Activated naive CD8-positive, alpha-beta T cell treated with anti-CD3 and anti-CD28 coated beads, Interleukin-2, amount 10 ng/mL, durations not matched to agents 7 days and 5 days (primary cell): ENCODE measurements at places on chromosomes 2 and 18. TPM values are rescaled to one million over a fixed set of nuclear protein-coding genes. Genes with fewer than 3 reads are reported as not detected.

HOXD12 gene
- not detected for total RNA-seq

LRRTM4 gene
- total RNA-seq, result not detected

MYOM1 gene
- total RNA-seq, result 2.7 TPM

GRB14 gene
- not detected for total RNA-seq

PRR30 gene
- total RNA-seq, result not detected

EFR3B gene
- total RNA-seq, result 0.11 TPM

PLEKHH2 gene
- total RNA-seq, result 1.2 TPM

GAREM2 gene
- 4.9 TPM for total RNA-seq

PSTPIP2 gene
- total RNA-seq, result 12.6 TPM

GRCh38 chr2:161147856-161148255 is 12.4 kb upstream of the TANK start:
- peaks cover 11% of the 10 kb centered on the region for H3K4me1 ChIP-seq
- no peaks in the 10 kb centered on the region for H3K27me3 ChIP-seq
- no peak for DNase-seq
- no peak overlapping the region for H3K27ac ChIP-seq
- peaks cover 80% of the 10 kb centered on the region for H3K36me3 ChIP-seq

- no peak overlapping the region for H3K27ac ChIP-seq
- no peaks in the 10 kb centered on the region for H3K4me1 ChIP-seq
- H3K36me3 ChIP-seq, result no peaks in the 10 kb centered on the region
- no peak for DNase-seq
Observed at GRCh38 chr2:156083763-156084493, 248.6 kb downstream of the NR4A2 start.

DNA sequence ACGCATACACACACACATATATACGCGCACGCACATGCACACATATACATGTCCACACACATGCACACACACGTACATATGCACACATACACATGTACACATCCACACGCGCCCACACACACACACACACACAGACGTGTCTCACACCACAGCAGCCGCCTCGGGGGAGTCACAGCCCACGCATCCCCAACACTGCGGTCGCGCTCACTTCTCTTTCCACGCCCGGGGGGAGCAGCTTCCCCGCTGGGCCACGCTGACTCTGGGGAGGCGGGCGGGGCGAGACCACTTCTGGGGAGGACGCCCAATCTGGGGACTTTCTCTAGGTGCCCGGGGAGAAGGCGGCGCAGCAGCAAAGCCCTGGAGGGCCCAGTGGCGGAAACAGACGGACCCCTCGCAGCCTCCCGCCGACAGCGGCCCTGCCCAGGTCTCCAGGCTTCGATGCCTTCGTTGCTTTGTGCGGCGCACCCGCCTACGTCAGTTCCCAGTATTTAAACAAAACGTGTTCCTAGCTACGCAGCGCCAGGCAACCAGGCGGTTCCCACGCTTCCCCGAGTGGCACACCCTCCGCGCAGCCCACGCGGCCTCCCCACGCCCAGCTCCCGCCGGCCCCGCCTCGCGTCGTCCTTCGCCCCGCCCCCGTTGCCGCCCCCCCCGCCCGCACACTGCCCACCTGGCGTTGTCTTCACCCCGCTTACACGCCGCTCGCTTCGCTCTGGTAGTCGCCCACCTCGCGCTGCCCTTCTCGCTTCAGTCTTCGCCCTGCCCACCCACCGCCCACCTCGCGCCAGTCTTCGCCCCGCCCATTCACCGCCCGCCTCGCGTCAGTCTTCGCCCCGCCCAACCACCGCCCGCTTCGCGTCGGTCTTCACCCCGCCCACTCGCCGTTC is 810 bp upstream of the RBFA start:
- H3K4me3 ChIP-seq, result peak overlapping the region; percentile 86
- peaks cover 18% of the 10 kb centered on the region for H3K4me1 ChIP-seq
- no peak for DNase-seq
- peak overlapping the region; percentile 89 for H3K27ac ChIP-seq

GRCh38 chr2:26742048-26742770 is 21.9 kb upstream of the SLC35F6 start:
- no peak overlapping the region for H3K4me3 ChIP-seq
- H3K4me1 ChIP-seq, result peaks cover 16% of the 10 kb centered on the region
- no peaks in the 10 kb centered on the region for H3K36me3 ChIP-seq
- DNase-seq, result no peak
- H3K27me3 ChIP-seq, result peaks cover 2% of the 10 kb centered on the region

GRCh38 chr2:40758401-40759155 is 306.7 kb upstream of the SLC8A1 start:
- H3K36me3 ChIP-seq, result no peaks in the 10 kb centered on the region
- H3K4me3 ChIP-seq, result no peak overlapping the region
- H3K27ac ChIP-seq, result no peak overlapping the region
- DNase-seq, result no peak
- H3K27me3 ChIP-seq, result no peaks in the 10 kb centered on the region

- peaks cover 6% of the 10 kb centered on the region for H3K4me1 ChIP-seq
- no peaks in the 10 kb centered on the region for H3K36me3 ChIP-seq
- no peak for DNase-seq
- no peaks in the 10 kb centered on the region for H3K27me3 ChIP-seq
Observed at GRCh38 chr2:54106631-54107454, 8.6 kb upstream of the ACYP2 start.

DNA sequence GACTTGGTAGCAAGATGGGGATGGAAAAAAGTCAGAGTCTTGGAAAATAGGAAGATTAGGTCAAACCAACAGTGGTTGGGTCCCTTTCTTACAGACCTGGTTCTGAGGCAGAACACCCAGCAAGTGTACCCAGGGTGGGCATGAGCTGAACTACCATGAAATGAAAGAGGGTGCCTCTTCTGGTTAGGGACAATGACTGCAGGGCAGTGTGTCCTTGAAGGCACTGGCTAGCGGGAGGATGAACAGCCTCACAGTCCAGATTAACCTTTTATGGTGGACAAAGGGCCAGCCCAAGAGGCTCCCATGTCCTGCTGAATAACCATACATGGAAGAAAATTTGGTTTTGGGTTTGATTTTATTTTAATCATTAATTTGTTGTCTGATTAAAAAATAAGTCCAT is 61.8 kb upstream of the CCDC85A start:
- no peaks in the 10 kb centered on the region for H3K4me1 ChIP-seq
- no peak overlapping the region for H3K27ac ChIP-seq
- peaks cover 5% of the 10 kb centered on the region for H3K27me3 ChIP-seq
- no peaks in the 10 kb centered on the region for H3K36me3 ChIP-seq

- H3K4me3 ChIP-seq, result peak overlapping the region; percentile 42
- H3K27me3 ChIP-seq, result peaks cover 6% of the 10 kb centered on the region
- no peak for DNase-seq
- H3K36me3 ChIP-seq, result peaks cover 26% of the 10 kb centered on the region
- peaks cover 23% of the 10 kb centered on the region for H3K4me1 ChIP-seq
- H3K27ac ChIP-seq, result no peak overlapping the region
Observed at GRCh38 chr2:127615511-127616166, 30.3 kb upstream of the GPR17 start.

DNA sequence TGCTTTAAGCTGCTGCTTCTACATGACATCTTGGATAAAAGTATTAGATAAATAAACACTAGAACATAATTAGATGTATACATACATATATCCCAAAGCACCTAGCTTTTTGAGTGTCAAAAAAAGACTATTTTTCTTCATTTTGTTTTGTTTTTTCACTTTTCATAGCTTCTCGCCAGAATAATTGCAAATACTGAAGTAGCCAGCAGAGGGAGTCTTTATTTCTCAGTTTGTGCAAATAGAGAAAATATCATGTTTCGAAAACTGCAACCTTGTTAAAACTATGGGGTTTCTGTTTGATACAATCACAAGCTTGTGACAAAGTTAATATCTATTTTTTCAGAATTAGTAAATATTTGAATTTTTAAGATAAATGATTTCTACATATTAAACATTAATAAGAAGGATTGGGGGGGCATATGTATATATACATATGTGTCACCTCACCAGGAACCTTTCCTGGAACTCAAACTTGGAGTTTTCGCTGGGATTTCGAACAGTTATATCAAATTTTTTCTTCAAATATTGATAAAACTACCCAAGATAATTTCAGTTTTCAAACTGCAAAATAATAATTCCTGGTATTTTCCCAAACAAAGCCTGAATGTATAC is 61.0 kb downstream of the GRB14 start:
- H3K4me1 ChIP-seq, result no peaks in the 10 kb centered on the region
- no peaks in the 10 kb centered on the region for H3K36me3 ChIP-seq
- no peak overlapping the region for H3K27ac ChIP-seq
- H3K4me3 ChIP-seq, result no peak overlapping the region

DNA sequence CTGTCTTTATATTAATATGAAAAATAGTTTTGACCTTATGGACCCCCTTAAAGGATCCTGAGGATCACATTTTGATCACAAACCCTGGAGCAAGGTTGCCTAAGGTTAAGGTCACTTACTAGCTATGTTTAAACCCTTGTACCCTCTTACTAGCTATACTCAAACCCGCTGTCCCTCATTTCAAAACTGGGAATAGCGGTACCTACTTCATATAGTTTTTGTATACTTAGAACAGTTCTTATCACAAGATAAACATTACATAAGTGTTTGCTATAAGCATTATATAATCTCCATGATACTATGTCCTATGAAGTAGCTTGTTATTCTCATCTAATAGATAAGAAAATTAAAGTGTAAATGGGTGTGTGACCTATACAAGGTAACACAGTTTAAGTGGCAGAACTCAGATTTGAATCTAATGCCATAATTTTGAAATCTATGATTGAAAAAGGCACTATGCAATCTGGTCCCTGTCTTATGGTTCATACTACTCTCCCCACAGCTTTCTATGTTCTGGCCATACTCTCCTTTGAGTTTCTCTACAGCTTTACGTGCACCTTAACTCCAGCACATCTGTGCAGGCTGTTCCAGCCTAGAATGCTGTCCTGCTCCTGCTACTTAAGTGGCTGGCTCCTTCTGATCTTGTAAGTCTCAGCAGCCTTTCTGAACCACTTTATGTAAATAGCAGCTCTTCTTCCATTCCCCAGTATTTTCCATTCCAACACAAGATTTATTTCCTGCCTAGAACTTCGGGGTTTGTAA is 30.4 kb downstream of the HYCC2 start:
- peaks cover 3% of the 10 kb centered on the region for H3K4me1 ChIP-seq
- no peak overlapping the region for H3K4me3 ChIP-seq
- DNase-seq, result no peak

DNA sequence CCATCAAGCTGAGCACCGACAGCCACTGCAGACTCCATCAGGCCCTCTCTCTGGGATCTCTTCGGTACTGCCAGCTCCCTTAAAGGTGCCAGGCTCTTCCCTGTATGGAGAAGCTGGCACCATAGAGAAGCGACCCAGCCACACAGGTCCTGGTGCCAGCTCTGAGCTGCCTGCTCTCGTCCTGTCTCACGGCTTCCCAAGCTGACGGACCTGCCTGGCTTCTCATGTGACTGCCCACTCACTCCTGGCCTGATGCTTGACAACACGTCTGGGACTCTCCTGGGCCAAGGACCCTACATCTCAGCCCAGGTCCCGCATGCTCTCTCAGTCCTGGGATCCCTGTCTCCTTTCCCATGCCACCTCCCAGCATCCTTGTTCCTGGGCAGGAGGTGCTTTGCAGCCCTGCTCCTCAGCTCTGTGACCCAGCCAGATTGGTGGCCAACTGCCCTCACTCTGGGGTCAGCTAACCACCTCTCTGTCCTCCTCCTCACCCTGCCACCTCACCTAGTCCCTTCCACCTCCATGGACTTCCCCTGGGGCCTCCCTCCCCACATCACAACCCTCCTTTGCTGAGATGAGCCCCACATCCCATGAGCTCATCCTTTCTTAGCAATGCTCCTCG is 12.5 kb upstream of the ATOH8 start:
- H3K4me3 ChIP-seq, result no peak overlapping the region
- no peak for DNase-seq
- no peaks in the 10 kb centered on the region for H3K4me1 ChIP-seq
- H3K27me3 ChIP-seq, result peaks cover 74% of the 10 kb centered on the region
- no peaks in the 10 kb centered on the region for H3K36me3 ChIP-seq

GRCh38 chr2:119136093-119136492 is 22.5 kb downstream of the C1QL2 start:
- H3K4me3 ChIP-seq, result no peak overlapping the region
- DNase-seq, result no peak
- no peak overlapping the region for H3K27ac ChIP-seq
- H3K27me3 ChIP-seq, result peaks cover 2% of the 10 kb centered on the region
- H3K36me3 ChIP-seq, result no peaks in the 10 kb centered on the region

DNA sequence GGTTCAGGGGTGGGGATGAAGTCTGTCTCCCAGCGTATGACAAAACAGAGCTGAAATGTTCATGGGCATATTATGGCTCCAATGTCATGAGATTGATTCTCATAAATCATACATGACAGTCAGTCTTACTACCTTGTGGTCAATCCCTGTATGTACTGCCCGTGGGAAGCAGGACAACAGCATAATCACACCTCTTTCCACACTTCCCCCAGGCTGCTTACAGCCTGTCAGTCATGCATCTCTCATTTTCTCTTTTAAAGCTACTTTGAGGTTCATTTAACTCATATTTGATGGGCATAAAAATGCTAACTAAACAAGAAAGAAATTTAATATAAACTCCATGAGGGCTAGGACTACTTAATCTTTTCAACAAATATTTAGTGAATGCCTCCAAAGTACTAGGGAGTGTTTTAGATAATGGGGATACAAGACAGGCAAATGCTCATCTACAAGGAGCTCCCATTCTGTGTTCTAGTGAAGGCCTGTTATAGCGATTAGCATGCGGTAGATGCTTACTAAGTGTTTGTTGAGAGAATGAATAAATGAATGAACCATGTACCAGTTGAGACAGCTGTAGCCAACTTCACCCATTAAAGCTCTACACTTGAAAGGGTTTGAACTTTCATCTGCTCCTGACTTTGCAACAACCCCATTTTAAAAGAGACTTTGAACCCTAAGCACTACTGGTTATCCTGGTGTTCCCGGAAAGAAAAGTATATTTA is 89.1 kb downstream of the ALPK2 start:
- no peak for DNase-seq
- no peak overlapping the region for H3K27ac ChIP-seq
- H3K4me3 ChIP-seq, result no peak overlapping the region
- peaks cover 3% of the 10 kb centered on the region for H3K27me3 ChIP-seq
- peaks cover 31% of the 10 kb centered on the region for H3K4me1 ChIP-seq

DNA sequence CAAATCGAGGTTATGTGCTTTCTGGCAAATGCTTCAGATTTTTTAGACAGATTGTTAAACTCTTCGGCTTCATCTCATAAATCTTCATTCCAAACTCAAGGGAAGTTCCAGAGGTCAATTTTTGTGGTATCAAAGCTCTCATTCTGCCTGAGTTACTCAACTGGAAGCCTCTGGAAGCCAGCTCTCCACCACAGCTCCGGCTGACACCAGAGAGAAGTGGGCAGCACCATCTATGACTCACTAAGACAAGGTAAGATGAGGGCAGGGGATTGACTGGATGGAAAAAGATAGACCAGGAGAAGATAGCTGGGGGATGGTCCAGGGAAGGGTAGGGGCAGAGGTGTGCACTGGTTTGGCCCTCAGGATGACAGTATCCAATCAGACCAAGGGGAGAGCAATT is 137.3 kb upstream of the HNRNPA3 start:
- H3K27ac ChIP-seq, result no peak overlapping the region
- H3K4me3 ChIP-seq, result no peak overlapping the region
- DNase-seq, result no peak
